Karpas-422 (cell line): ENCODE measurements at places on chromosomes 7 and 10. TPM values are rescaled to one million over a fixed set of nuclear protein-coding genes. Genes with fewer than 3 reads are reported as not detected.

The SPDYE16 gene
- not detected in 2 replicates for total RNA-seq

GRCh38 chr10:99834410-99834809 lies 52.0 kb downstream of the ABCC2 start:
- H3K4me3 ChIP-seq = no peak overlapping the region
- H3K36me3 ChIP-seq = no peaks in the 10 kb centered on the region
- DNase-seq = no peak
- H3K27ac ChIP-seq = no peak overlapping the region
- no peaks in the 10 kb centered on the region for H3K27me3 ChIP-seq
- no peaks in the 10 kb centered on the region for H3K4me1 ChIP-seq

The PRKG1 gene
- not detected in 2 replicates for total RNA-seq

The ADAM22 gene
- 2.2 and 6.1 TPM in 2 replicates for total RNA-seq

The PTN gene
- 0.47 TPM in 1 of 2 replicates, not detected in the other for total RNA-seq

DNA sequence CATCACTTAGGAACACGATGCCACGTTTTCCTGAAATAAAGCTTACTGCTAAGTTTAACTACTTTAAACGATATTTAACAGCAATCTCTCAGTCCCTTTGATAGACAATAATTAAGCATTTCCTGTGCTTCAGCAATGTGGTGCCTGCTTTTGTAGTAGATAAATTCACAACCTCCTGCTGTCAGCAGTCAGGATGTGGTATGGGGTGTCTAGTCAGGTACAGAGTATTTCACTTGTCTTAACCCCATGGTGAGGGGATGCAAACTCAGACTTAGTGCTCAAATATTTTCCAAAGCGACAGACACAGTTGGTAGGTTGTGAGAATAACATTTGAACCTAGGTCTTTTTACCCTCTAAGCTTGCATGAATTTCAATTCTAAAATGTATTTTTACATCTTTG lies 526.2 kb upstream of the PFKP start:
- H3K27me3 ChIP-seq = no peaks in the 10 kb centered on the region
- H3K27ac ChIP-seq = no peak overlapping the region

The MRLN gene
- total RNA-seq = 0.25 TPM in 1 of 2 replicates, not detected in the other

DNA sequence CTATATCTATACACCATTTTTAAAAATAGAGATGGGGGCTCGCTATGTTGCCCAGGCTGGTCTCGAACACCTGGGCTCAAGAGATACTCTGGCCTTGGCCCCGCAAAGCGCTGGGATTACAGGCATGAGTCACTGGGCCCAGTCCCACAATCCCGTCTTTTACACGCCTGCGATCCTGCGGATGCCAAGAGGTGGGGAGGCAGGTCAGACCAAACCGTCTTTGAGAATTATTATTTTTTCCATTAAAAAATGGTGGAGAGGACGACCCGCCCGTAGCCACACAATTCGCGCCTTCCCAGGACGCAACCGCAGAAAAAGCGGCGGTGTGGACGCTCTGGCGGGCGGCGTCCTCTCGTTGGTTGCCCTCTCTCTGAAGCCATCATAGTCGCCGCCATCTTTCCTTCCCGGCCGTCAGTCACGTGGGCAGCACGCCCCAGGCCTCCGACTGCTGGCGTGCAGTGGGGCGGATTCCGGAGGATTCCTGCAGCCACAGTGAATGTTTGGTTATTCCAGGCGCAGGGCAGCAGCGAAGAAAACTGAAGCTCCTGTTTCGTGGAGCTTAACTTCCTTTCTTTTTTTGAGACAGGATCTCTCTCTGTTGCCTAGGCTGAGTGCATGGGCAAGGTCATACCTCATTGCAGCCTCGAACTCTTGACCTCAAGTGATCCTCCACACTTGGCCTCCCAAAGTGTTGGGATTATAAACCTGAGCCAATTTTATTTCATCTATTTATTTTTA lies 9.9 kb upstream of the EPHB4 start:
- H3K36me3 ChIP-seq = no peaks in the 10 kb centered on the region
- H3K27me3 ChIP-seq = no peaks in the 10 kb centered on the region
- peaks cover 11% of the 10 kb centered on the region for H3K4me1 ChIP-seq
- H3K27ac ChIP-seq = no peak overlapping the region

DNA sequence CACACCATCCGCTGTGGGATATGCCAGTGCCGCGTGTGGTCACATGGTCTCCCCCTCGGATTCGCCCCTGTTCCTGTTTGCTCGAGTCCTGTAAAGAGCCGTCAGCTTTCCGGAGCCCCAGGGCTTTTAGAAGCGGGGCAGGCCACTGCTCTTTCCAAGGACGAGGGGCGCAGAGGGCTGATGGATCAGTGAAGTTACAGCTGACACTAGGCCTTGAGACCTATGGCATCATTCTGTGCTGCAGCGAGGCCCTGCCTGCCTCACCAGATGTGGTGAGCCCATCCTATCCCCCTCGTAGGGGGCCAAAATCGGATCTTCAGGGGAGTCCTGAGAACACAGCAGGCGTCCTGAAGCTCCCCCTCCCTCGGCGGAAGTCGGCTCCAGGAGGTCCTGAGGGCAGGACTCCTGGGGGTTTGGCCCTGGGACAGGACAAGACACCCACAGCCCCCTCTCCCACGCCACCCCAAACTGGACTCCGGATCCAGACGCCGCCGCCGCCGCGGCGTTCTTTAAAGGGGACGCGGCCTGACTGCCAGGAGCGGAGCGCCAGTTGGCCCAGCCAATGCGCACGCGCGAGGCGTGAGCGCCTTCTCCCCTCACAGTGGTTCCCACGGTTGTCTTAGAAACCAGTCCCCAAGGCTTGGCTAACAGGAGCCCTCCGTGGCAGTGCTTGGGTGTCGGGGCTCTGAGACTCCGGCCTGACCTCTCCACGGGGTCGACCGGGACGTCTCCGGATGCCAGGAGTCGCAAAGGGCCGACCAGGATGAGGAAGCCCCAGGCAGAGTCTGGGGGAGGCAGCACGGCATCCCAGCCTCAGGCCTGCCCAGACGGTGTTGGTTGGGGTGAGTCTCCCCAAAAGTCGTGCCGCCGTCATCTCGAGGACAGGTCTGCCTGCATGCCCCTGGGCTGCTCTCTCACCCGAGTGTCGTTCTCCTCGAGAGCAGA lies 371.7 kb downstream of the ZNF716 start:
- DNase-seq = no peak
- H3K27me3 ChIP-seq = no peaks in the 10 kb centered on the region
- no peaks in the 10 kb centered on the region for H3K4me1 ChIP-seq
- no peak overlapping the region for H3K4me3 ChIP-seq
- no peaks in the 10 kb centered on the region for H3K36me3 ChIP-seq
- no peak overlapping the region for H3K27ac ChIP-seq

GRCh38 chr10:88066319-88066718 lies 202.9 kb downstream of the PTEN start:
- peaks cover 81% of the 10 kb centered on the region for H3K4me1 ChIP-seq
- no peaks in the 10 kb centered on the region for H3K36me3 ChIP-seq
- no peak overlapping the region for H3K4me3 ChIP-seq
- no peak for DNase-seq
- no peaks in the 10 kb centered on the region for H3K27me3 ChIP-seq

DNA sequence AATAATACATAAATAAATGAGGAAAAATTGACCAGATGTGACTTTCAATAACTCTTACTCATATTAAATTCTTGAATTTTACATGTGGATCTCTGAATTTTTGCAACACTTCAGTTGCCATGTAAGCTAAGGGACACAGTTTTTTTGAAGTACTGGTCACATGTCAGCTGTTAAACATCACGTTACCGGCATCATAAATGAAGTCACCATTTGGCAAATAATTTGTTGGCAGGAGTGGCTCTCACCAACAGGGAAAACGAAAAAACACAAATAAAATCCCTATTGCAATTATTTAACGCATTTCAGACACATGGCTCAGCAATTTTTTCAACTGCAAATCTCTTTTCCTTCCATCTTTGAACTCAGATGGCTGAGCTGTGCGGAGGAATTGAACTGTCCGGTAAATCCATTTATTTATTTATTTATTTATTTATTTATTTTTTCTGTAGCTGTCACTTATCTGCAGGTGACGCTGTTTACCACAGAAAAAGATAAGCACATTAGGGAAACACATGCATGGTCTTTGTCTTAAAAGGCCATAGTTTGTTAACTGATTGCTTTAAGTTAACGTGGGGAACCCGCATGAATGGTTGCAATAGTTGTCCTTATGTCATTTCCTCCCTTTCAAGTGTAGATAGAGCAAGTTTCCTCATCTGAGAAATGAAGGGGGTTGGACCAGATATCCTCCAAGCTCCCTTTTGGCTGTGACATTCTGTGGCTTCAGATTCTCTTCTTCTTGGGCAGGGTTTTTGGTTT lies 64.7 kb upstream of the JAZF1 start:
- no peak overlapping the region for H3K27ac ChIP-seq
- H3K4me1 ChIP-seq = no peaks in the 10 kb centered on the region
- no peaks in the 10 kb centered on the region for H3K36me3 ChIP-seq
- no peak for DNase-seq
- no peak overlapping the region for H3K4me3 ChIP-seq

DNA sequence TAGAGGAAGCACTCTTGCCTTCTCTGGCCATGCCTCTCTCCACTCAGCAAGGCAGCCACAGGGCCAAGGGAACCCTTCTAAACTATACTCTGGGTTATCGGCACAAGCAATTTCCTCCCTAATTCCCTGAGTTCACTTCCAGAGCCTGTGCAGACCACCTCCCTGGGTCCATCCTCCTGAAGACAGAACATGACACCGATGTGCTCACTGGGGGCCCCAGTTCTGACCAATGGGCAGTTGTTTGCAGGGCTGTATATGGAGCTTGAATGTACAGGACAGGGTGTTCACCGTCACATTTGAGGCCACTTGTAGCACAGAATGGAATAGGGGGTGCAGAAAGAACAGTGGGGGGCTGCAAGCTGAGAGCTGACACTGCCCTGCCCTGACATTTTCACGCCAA lies 77.7 kb downstream of the TFEC start:
- no peaks in the 10 kb centered on the region for H3K27me3 ChIP-seq
- no peak overlapping the region for H3K4me3 ChIP-seq
- DNase-seq = no peak
- H3K4me1 ChIP-seq = no peaks in the 10 kb centered on the region
- no peaks in the 10 kb centered on the region for H3K36me3 ChIP-seq

The LMTK2 gene
- 7.5 and 9.1 TPM in 2 replicates for total RNA-seq

The PGAM2 gene
- 1.9 TPM in 1 of 2 replicates, not detected in the other for total RNA-seq
